Stimulated activated CD4-positive, alpha-beta T cell treated with anti-CD3 and anti-CD28 coated beads, Interleukin-1b, Interleukin-23, amount 100 ng/mL, for 1 hour (primary cell): ENCODE measurements at places on chromosomes 6 and 20.

GRCh38 chr6:15264902-15265761, 19.3 kb downstream of the JARID2 start:
- DNase-seq = no peak

DNA sequence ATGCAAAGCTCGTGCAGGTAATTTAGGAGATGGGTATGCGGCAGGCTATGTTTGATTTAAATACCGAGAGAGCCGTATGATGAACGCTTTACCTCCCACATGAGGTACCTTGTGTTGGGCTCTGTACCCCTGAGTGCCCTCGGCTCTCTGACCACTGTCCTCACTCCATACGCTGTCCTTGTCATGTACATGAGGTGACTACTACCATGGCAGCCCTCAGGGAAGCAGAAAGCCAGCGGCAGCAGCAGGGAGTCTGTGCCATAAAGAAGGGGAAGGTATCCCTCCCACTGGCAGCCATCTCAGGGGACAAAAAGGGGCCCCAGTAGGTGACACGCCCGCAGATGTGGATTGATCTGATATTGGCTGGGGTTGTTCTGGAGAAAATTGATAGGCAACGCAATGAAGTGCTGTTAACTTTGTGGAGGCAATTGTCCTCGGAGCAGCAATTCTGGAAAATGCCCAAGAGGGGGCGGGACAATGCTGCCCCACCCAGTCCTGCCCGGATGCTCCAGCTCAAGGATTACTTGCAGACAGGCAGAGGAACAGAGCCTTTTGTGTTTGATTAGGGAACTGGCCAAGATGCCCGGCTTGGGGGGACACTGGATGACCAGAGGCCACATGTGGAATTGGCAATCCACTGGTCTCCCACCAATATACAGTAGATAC, 38.0 kb upstream of the HSF2 start:
- DNase-seq = no peak

DNA sequence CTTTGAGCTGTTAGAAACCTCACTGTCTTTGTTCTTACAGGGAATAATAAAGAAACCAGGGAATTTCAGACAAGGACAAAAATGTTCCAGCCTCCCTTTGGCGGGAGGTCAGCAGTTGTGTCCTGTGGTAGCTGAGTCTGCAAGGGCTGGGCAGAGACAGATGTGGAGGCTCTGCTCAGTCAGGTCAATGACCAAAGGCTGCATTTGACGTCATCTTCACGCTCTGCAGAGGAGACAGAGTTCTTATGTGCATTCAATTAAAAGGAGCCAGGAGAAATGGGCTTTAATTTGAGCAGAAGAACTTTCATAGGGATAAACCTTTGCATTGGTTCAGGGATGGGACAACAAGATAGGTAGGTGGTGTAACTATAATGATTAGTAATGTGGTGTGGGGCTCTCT, 45.1 kb upstream of the FOXA2 start:
- no peak for DNase-seq

GRCh38 chr20:34112600-34113101, 608 bp upstream of the EIF2S2 start:
- DNase-seq = no peak

DNA sequence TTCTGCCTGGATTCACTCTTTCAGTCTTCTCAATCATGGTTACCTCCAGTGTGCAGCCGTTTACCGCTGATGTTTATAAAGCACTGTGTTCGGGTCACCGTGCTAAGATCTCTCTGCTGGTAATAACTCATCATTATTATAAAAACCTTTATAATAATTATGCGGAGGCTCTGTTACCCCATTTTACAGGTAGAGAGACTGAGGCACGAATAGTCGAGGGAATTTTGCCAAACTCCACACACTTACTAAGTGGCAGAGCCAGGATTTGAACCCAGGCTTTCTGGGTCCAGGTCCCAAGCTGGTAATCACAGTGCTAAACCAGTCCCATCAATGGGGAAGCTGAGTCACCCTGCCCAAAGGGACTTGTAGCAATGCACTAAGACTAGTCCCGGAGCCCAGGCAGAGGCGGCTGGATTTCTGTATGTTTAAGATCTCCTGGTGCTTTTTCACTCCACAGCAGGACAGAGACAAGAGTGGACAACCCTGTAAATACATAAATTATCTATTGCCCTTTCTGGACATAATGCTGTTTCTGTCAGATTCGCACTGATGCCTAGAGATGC, 48.1 kb downstream of the SYNJ2 start:
- DNase-seq = no peak

GRCh38 chr6:164753517-164753916, 555.9 kb downstream of the C6orf118 start:
- DNase-seq = no peak

DNA sequence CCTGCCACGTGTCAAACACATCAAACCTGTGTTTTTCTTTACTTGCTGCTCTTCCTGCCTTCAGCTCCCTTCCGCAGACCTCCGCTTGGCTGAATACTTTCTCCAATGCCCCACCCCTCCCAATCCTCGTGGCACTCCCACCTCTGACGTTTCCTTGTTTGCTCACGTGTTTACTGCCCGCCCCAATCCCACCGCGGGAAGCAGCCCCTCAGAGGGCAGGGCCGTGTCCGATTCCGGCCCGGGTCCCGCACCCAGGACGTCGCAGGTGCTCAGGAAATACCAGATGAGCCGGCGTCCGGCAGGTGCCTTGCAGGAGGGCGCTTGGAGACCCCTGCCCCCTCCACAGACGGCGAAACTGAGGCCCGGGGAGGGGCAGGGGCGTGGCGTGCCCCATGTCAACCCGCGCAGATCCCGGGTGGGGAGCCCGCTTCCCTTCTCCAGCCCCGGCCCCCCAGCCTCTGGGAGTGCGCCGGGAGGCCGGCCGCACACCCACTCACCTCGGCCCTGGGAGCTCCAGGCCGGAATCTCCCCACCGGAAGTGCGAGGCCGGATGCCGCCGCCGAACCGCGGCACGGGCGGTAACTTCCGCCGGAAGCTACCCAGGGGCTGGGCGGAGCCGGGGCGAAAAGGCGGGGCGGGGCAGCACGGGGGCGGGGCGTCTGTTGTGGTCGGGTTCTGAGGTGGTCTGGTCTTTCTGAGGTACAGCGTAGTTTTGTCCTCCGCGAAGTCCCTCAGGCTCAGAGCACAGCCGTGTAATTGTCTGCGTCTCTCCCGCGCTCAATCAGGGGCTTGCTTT, 42.3 kb downstream of the ELMO2 start:
- peak; percentile 60 for DNase-seq

- DNase-seq = no peak
Observed at GRCh38 chr6:66985816-66986215, 1278.8 kb upstream of the EYS start.

DNA sequence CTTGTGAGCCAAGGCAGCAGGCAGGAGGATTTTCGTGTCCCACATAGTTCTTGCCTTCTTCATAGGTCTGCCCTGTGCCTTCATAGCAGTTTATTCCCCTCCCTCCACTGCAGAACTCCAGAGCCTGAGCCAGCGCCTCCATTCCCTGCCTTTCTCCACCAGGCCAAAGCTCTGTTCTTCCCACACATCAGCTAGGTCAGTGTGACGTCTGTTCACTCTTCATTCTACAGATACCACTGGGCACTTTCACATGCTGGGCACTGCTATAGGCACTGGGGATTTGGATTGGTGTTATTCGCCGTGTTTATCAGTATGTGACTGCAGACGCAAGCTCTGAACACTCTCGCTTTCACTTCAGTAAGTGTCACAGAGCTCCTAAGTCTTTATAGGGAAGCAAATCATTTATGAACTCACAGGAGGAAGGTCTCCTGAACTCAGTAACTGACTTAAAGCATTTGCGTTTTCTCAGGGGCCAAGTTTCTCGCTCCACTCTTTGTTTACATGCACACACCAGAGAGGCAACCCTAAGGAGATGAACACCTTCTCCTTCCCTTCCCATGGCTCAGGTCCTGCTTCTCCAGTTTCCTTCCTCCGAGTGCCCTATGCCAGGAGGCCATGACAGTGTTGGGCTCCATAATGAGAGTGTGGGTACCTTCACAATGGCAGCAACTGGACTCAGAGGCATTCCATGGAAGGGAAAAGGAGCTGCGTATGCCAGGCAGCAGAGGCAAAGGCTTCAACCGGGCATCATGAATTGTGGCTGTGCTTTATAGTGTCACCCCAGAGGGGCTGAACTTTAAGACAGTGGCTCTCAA, 6.3 kb upstream of the APMAP start:
- DNase-seq = no peak

DNA sequence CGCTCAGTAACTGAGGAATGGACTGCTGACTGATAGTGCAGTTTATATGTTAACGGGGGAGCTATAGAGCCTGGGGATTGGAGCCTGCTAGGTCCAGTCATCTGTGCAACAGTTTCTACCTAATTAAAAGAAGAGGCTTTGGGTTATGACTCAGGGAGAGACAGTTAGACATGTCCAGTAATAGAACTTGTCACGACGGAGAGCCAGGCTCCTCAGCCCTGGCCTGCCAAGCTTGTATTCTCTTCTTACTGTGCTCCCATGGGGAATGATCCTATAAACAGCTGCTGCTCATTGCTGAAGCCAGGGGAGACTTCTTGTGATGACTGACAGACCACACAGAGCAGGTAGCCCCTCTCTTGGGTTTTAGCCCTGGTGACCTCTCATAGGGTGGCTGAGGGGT, 69.3 kb downstream of the SYNJ2 start:
- no peak for DNase-seq

DNA sequence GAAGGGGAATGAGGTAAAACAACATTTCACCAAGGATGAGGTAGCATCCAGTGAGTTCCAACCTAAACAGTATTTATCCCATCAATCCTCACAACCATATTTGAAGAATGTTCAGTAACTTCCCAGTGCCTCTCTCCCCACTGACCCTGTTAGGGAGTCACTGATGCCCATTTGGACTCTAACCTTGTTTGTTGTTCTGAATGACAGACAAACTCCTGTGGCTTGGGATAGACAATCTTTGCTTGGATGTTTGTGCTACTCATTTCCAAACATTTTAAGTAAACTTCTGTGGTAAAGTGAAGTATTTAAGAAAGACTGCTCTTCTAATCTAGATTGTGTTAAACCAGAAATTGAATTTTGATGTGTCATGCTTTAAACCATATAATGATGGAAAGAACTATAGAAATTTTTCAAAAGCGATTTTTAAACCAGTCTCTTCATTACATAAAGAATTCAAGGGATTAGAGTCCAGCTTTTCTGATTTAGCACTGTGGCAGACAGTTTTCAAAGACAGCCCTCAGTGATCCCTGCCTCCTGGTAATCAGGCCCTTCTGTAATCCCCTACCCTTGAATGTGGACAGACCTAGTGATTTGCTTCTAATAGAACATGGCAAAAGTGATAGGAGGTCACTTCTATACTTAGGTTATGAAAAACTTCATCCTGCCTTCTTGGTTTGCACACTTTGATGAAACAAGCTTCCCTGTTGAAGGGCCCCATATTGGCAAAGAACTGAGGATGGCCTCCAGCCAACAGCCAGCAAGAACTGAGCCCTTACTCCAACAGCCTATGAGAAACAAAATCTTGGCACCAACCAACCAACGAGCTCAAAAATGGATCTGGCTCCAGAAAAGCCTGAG, 191.6 kb downstream of the DST start:
- DNase-seq = no peak

DNA sequence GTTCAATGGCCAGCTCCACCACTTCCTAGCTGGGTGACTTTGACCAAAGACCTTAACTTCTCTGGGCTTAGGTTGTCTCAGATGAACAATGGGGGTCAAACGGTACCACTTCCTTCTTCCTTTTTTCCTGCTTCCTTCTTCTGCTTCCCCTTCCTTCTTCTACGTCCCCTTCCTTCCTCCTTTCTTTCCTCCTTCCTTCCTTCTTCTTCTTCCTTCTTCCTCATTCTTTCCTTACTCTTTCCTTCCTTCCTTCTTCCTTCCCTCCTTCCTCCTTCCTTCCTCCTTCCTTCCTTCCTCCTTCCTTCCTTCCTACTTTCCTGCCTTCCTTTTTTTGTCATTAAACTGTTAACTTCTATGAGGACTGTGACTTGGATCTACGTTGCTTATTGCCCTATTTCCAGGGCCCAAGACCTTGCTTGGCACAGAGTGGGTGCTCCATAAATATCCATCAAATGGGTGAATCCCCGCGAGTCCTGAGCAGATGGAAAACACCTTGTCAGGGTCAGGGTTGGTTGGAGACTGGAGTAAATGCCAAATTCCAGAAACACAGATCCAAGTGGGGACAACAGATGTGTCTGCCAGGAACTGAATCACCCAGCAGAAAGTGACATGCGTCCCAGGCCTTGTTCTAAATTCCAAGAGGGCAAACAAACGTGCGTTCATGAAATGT, 243.3 kb downstream of the PREX1 start:
- no peak for DNase-seq

- no peak for DNase-seq
Observed at GRCh38 chr6:96899019-96899418, 1.3 kb upstream of the NDUFAF4 start.

DNA sequence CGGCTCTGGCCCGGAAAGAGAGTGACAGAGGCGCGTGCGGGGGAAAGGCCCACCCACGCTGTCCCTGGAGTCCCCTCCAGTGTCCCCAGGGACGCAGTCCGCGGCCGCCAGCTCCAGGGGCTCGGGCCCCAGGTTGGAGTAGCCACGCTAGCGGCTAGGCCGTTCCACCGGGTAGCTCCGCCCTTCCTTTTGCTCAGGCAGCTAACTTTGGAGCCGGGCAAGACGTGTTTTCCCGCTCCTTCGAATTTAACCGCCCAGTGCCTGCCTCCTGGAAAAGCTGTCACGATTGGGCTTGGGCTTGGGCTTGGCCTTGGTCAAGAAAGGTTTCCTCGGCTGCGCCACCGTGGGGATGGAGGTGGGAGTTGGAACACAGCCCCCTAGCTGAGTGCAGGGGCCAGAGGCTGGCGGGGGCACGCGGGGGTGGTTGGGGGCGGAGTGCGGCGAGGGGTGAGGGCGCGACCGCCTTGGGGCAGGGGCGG, 4.7 kb downstream of the LINC00237 start:
- DNase-seq = no peak

- DNase-seq = no peak
Observed at GRCh38 chr6:25637211-25637610, 14.8 kb upstream of the SCGN start.

DNA sequence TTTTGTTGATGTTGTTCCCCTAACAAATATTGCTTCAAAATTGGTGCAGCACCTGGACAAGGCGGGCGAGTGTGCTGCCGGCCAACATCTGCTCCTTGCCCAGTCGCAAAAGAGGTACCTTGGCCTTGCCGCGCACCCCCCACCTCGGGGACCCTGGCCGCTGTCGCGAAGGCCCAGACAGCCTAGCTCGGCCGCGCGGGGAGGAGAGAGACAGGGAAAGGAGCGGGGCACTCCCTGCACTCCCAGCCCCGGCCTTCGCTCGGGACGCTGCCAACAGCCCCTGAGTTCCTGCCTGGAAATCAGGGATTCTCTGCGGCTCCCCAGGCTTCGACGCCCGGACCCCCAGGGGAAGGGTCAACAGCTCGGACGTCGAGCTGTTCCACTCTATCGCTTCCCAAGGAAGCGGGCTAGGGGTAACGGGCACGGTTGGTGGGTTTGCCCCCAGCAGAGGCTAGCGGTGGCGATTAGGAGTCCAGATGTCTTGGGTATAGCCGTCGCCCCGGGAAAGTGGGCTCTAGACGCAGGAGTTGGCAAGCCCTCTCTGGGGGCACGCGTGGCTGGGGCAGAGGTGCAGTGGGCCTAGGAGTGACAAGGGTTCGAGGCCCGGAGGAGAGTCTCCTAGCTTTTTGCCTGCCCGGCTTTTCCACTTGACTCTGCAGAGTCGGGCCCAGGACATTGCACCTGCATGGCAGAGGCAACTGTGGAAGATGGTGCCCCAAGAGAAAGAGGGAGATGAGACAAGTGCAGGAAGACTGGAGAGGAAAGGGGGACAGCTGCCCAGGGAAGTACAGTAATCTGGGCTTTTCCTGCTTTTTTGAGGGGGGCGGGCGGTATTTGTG, 8.2 kb downstream of the POU3F2 start:
- no peak for DNase-seq

- DNase-seq = no peak
Observed at GRCh38 chr20:8156235-8157079, 24.4 kb downstream of the PLCB1 start.
